ENCODE measurements at places on chromosomes 4 and X. TPM values are rescaled to one million over a fixed set of nuclear protein-coding genes. Genes with fewer than 3 reads are reported as not detected.

GRCh38 chrX:154818916-154819770 lies 13.9 kb upstream of the MPP1 start:
- ATAC-seq, result no peak

GRCh38 chr4:17670423-17670822 lies 56.0 kb downstream of the MED28 start:
- no peak for ATAC-seq

DNA sequence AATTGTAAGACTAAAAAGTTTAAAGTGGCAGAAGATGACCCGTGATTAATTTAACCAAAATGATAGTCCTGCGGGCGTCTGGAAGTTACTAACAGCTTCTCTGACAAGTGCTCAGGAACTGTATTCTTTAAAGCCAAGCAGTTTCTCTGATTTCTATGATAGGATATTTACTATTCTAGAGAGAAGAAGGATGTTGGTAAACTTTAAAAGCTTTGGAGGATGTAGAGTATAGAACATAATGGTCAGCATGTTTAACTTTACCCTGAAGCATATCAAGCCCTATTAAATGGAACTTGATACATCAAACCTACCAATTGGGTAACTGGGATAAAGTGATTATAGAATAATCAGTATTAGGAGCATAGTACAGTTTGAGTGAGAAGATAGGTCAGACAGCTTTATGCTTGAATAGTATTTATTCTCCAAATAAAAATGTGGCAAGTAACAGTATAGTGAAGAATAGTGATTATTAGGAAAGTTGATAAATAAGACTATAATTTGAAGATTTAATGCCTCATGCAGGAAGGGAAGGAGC lies 1.8 kb downstream of the STIM2 start:
- ATAC-seq, result no peak

WDR44 gene
- 16.8 TPM for total RNA-seq

GAGE13 gene
- total RNA-seq, result not detected

- ATAC-seq, result no peak
Observed at GRCh38 chr4:54547299-54548097, 110.3 kb upstream of the KIT start.

DNA sequence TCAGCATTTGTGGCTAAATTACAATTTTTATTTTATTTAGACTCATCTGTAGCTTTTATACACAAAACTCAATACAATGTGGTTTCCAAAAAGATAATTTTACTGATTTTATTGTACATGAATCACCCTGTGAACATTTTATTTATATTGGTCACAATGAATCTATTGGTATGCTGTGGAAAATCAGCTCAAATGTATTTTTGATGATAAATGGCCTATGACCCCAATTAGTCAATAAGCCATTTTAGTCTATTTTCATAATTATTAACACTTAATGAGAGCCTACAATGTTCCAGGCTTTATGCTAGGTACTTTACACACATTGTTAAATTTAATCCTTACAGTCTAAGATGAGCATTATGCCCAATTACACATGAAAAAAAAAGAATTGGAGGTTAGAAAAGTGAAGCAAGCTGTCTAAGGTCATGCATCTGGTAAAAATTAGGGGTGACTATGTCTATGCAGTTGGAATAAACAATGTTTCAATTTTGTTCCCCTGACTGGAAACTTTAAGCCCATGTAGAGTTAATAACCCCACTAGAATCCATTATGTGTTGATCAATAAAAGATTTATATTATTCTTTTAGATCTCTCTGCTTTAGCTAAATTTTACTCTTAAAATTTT lies 344.7 kb downstream of the PABPC4L start:
- no peak for ATAC-seq

MAGIX gene
- 2.2 TPM for total RNA-seq

- ATAC-seq, result no peak
Observed at GRCh38 chr4:88953400-88953799, 103.6 kb downstream of the FAM13A start.

CXCL6 gene
- total RNA-seq, result not detected

PRRG3 gene
- total RNA-seq, result 1.9 TPM

BTK gene
- total RNA-seq, result 0.60 TPM

SYN1 gene
- 11.9 TPM for total RNA-seq

- no peak for ATAC-seq
Observed at GRCh38 chr4:167955006-167955405, 137.3 kb upstream of the ANXA10 start.

MAGEB17 gene
- not detected for total RNA-seq

RAB41 gene
- 3.7 TPM for total RNA-seq

DNA sequence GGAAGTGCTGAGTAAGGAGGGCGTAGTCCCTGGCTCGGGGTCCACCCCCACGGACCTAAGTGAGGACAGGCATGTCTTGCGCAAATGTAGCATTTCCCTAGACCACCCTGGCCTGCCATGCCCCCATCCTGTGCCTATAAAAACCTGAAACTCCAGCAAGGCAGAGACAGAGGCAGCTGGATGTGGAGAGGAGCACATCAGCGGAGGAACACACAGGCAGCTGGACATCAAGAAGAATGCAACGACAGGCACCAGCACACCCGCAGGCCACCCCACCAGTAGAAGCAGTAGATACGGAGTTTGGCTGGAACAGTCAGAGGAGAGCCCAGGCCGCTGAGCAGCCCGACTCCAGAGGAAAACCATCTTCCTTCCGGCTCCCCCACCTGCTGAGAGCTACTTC lies 345.9 kb downstream of the FSTL5 start:
- no peak for ATAC-seq
